Stimulated activated CD4-positive, alpha-beta T cell treated with anti-CD3 and anti-CD28 coated beads, TNF-alpha, amount 100 ng/mL, for 4 hours (primary cell): ENCODE measurements at places on chromosomes 13 and 19.
A peak's percentile ranks its signal among the peaks of the same experiment; 100 is the strongest.

- DNase-seq, result no peak
Measured at GRCh38 chr19:1259876-1260748, 9.0 kb upstream of the CIRBP start.

DNA sequence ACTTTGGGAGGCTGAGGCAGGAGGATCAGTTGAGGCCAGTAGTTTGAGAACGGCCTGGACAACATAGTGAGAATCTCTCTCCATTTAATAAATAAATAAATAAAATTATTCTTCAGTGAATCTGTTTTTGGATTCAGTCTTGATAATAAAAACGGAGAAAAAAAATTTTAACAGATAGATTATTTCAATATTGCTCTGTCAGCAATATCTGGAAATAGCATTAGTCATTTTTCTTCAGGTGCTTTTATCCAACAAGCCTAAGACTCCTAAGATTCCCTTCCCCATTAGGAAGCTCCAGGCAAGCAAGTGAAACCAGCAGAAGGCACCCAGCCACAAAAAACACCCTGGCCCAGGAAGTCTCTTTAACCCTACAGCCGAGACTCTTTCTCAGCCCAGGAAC is 21.3 kb upstream of the LPAR6 start:
- no peak for DNase-seq

DNA sequence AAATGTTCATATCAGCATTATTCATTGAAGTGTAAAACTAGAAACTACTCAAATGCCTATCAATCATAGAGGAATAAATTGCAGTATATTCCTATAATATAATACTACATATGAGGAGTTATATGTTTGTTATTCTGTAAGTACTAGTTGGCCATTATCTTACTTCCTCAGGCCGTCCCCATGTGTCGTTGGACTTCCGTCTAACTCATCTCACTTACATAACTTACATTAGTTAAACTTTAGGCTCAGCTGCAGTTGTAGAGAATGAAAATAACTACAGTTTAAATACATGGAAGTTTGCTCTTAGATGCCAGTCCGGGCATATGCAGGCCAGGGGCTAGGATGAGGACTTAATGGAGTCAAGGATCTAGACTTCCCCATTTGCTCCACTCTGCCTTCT is 8.6 kb upstream of the EPSTI1 start:
- no peak for DNase-seq

DNA sequence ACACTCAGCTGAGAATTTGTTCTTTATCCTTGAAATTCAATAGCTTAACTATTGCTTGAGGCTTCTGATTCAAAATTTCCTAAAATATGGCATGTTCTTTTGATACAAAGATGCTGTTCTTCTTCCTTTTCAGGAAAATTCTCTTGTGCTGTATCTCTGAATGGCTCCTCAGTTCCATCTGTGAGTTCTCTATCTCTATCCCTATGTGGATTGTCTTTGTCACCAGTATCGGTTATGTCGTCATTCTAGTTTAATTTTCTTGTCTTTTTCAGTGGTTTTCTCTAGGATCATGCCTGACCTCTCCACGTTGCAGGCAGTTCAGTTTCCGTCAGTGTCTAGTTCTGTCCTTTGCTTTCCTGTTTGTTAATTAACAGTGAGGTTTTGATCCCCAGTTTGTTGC is 104.6 kb upstream of the GJB6 start:
- DNase-seq, result no peak

- no peak for DNase-seq
Measured at GRCh38 chr19:40555978-40556689, 20.5 kb upstream of the SHKBP1 start.

DNA sequence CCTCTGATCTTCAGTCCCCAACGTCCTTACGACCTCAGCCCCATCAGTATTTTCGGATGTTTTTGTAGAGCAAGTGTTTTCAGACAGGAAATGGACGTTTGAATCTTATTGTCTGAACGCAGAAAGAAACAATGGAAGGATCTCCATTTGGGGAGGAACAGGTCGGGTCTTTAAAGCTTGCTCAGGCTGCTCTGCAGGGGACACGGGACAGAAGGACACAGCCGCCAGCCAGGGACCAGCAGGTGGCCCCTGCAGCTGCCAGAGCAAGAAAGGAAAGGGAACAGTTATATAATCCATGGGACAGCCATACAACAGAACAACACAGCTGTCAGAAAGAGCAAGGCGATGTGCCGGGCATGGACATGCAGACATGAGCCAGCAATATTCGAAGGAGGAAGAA is 18.5 kb upstream of the IGLON5 start:
- DNase-seq, result no peak

DNA sequence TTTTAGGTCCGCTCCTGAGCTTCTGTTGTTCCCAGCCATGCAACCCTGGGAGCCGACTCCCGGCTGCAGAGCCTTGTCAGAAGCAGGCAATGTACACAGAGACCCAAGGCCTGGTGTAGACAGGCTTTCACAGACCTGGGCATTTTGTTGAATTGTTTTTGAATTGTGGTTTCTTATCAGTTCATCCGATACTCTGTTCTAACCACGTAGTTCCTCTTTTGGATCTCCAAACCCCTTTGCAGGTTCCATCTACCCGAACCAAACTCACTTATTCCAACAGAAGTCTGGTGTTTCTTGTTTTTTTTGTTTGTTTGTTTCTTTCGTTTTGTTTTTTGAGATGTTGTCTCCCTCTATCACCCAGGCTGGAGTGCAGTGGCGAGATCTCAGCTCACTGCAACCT is 6.3 kb upstream of the NLRP2 start:
- DNase-seq, result no peak

DNA sequence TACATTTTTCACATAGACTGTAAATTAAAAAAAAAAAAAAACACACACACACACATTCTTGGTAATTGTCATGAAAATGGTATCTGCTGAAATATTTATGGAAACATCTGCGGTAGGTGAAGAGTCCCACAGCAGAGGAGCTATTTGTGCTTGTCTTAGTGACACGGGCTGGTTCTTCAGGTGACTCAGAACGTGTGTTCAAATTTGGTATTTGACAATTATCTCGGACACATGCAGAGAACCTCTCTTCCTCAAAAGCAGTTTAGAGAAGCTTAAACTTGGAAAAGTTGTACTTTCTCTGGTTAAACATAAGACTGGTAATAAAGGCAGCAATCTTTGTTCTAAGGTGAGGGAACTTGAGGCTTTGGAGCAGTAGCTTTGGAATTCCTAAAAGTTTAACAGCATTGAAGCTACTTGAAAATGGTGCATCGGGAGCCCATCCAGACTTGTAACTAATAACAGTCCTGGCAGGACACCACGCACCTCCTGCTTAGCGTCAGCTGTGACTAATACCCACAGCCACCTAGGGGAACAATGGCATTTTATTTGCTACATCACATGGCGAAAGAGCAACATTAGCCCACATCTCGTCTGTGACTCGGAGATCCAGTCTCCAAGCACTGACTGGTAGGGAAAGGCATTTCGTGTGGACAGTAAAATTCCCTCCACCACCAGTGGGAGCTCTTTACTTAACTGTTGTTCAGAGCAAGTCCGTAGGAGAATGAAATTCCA is 1505.1 kb upstream of the SLC10A2 start:
- DNase-seq, result no peak

DNA sequence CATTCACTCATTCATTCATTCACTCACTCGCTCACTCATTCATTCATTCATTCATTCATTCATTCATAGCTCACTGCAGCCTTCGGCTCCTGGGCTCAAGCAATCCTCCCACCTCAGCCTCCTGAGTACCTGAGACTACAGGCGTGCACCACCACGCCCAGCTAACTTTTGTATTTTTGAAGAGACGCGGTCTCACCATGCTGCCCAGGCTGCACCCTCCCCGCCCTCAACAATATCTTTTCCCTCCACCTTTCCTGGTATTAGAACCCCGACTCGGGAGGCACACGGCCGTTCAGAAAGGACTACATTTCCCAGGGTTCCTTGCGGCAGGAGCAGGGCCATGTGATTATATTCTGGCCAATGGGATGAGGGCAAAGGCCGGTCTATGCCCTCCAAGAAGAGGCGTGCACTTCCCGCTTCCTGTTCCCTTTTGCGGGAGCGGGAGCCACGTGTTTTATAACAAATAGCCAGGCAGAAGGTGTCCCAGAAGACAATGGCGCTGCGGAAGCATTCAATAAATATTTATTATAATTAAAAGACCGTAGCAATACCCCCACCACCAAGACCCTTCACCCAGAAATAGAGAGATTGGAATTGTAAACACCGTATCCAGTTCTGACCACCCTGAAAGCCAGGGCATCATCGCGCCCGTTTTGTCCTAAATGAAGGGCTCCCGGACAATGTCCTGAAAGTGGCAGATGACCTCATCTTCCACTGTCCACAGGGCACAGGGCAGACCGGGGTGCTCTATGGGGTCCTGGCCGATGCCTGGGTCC is 15.9 kb downstream of the TICAM1 start:
- DNase-seq, result peak; percentile 62

DNA sequence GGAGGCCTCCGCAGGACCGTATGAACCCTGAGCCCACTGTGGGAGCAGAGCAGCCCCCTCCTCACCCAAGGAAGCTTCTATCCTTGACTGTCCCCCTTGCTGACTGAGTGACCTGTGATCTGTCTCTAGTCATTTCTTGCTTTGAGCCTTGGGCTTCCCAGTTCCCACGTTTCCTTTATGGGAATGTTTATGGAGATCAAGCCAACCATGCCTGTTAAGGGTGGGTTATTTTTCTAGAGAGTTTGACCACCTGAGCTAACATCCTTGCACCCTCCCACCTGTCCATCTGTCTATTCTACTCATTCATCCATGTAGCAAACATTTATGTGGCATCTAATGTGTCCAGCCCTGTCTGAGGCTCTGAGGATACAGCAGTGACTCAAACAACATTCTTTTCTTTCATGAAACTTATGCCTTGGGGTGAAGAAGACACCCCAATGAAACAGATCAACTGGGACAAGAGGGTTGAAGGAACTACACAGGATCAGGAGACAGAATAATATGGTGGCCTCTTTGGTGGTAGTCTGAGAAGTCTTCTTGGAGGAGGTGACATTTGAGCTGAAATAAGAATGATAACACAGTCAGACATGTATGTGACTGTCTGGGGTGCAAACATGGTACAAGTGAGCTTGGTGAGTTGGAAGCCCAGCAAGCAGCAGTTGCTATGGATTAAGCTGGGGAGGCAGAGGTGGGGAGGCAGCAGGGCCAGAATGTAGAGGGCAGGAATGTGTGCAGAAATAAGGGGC is 30.5 kb downstream of the CERS4 start:
- DNase-seq, result no peak

DNA sequence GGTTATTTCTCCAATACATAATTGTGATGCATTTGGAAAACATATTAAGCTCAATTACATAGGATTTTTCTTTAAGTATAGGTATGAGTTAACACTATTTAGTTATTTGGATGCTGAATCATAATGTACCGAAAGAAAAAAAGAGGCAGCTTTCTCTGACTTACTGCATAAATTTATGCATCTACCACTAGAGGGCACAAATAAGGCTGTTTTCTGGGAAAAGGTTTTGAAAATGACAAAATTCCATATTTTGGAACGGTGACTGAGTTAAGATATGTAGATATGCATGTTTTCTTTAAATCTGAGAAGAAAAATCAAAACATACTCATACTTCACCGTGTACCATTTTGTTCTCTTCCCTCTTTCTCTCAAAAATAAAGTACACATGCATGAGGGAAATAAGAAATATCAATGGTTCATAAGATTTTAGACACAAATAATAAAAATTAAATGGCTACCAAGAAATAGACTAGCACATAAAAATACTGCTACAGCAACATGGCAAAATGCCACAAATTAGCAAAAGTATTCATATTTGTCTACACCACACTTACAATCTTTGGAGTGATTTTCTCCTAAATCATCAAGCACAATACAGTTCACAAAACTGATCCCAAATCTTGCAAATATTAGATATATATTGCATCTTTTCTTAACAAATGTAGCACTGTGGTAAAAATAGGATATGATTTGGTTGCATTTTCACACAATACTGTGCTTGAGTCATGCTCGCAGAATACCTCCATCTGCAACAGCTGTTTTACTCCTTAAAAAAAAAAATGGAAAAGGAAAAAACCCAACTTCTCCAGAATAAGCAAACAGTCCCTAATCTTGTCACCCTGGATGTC is 260.0 kb downstream of the FGF14 start:
- DNase-seq, result no peak

GRCh38 chr13:51913421-51914136 is 51.8 kb downstream of the CCDC70 start:
- DNase-seq, result no peak

DNA sequence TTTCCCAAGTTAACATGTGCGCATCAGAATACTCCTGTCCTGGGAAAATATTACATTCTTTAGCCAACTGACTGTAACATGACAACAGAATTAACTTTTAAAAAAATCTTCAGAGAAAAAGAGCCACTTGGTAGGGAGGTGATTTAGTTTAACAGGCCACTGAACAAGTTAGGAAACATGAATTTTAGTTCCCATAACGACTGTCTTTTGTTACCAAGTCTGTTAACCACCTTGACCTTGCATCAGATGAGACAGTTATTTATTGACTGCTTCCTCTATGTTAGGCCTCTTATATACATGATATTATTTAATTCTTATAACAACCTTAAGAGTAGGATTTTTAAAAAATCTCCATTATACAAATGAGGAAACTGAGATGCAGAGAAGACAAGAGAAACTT is 268.6 kb downstream of the NDFIP2 start:
- DNase-seq, result no peak

GRCh38 chr13:108855737-108856387 is 226.5 kb downstream of the MYO16 start:
- no peak for DNase-seq

- DNase-seq, result no peak
Measured at GRCh38 chr13:84649853-84650252, 767.6 kb upstream of the SLITRK1 start.

DNA sequence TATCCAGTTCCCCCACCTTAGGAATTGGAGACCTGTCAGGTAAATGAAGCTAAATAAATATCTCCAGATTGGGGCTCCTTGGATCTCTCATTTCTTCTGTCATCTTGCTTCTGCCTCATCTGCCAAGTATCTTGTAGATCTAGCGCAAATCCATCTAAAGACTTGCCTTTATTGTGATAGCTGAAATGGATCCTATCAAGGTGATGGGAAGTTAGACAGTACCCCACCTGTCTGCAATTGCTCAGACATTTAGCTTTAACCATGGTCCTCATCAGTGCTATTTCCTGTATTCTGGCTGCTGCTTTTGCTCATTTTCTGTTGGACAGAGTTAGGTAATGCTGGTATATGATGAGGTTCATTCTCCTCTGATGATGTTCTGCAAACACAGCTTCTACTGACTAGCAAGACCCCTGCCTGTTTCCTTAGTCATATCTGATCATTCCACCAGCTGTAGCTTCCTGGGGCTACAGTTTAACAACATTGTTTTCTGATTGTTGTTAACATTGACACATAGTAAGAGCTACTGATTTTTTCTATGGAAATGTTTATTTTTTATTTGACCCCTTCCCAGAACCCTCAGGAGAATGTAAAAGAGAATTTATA is 340.0 kb downstream of the DCT start:
- DNase-seq, result no peak

GRCh38 chr13:112984954-112985802 is 16.2 kb downstream of the MCF2L start:
- DNase-seq, result no peak

GRCh38 chr13:45196622-45197021 is 4.2 kb downstream of the KCTD4 start:
- no peak for DNase-seq

- DNase-seq, result no peak
Measured at GRCh38 chr19:20320191-20320590, 153.2 kb downstream of the ZNF486 start.

GRCh38 chr19:16764793-16765433 is 45.3 kb downstream of the NWD1 start:
- no peak for DNase-seq

GRCh38 chr13:73223372-73223781 is 164.6 kb downstream of the KLF5 start:
- no peak for DNase-seq

GRCh38 chr19:49453757-49454240 is 774 bp downstream of the ALDH16A1 start:
- no peak for DNase-seq

GRCh38 chr13:47875201-47875600 is 125.9 kb downstream of the SUCLA2 start:
- DNase-seq, result no peak
